ENCODE measurements at places on chromosomes 1 and 21.
A peak's percentile ranks its signal among the peaks of the same experiment; 100 is the strongest.

- DNase-seq, result no peak
These were observed 1.8 kb upstream of the PTTG1IP start for GRCh38 chr21:44875316-44875700.

- no peak for DNase-seq
These were observed 12.5 kb upstream of the SPATC1L start for GRCh38 chr21:46196733-46197132.

GRCh38 chr1:173383351-173383750 lies 93.8 kb upstream of the PRDX6 start:
- no peak for DNase-seq

- DNase-seq, result no peak
These were observed 226.2 kb upstream of the IRF2BP2 start for GRCh38 chr1:234836045-234836681.

DNA sequence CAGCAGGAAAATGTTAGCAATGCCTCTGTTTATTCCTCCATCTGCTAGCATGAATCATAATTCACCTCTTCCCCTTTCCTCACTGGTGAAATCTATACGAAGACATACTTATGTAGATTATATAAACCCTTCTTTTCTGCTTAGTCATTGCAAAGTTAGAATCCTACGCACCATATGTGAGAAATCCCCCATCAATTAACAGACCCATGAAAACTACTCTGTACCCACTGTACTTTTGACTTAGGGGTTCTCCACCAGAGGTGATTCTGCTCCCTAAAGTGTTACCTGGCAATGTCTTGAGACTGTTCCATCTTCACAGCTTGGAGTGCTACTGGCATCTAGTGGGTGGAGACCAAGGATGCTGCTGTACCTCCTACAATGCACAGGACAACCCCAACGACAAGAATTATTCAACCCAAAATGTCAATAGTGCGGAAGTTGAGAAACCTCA lies 49.6 kb upstream of the KCTD3 start:
- DNase-seq, result no peak

- DNase-seq, result no peak
These were observed 98.3 kb downstream of the ABCA4 start for GRCh38 chr1:94022471-94023189.

- no peak for DNase-seq
These were observed 17.0 kb downstream of the CAMK1G start for GRCh38 chr1:209600541-209600940.

- no peak for DNase-seq
These were observed 82.3 kb downstream of the ADSS2 start for GRCh38 chr1:244369256-244370057.

DNA sequence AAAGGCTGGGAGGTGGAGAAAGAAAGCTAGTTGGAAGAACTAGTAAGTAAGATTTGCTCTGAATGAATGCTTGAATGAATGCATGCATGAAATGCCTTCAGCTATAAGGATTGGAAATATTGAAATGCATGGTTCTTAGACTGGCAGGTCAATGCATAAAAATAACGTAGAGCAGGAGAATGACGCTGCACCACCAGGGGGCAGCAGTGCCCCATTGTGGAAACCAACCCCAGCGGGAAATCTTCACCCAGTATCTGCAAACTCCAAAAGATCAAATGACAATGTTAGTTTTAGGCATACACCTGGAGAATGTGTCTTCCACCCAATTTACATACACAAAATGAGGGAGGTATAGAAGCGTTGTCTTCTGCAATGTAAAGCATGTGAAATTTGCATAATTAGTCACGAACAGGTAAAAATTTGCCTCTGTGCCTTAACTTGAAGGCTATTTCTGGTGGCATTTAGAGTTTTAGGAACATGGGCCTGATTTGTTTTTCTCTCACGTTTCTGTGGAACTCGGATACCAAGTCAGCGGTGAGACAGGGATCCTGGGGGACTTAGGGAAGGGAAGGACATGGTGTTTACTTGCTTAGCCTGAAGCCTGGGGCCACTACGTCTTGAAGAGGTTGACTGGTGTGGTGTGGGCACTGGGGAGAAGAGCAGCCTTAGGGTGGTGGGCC lies 78.6 kb downstream of the HHAT start:
- no peak for DNase-seq

DNA sequence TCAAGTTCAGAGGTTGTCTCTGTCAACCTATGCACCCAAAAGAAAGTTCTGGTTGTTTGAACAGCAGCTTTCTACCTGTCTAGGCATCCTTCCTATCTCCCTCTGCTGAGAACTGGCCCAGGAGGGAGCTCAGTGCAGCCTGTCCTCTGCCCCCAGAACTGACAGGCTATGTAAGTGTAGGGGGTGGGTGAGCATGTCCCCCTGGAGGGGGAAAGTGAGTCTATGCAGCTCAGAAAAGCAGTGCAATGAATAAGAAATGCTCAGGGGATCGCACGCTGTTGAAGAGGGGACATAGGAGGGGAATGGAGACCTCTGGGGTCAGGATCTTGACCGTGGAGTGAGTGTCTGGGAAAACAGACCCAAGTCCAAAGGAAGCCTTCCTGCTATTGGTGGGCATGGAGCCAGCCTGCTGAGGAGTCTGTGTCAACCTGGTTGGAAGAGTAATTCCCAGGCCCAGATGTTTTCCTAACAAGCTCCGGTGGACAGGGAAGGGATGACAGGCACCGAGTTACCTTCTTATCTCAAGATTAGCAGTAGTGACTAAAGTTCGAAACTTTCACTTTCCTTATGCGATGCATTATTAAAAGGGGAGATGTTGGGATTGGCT lies 26.1 kb upstream of the FHAD1 start:
- no peak for DNase-seq

DNA sequence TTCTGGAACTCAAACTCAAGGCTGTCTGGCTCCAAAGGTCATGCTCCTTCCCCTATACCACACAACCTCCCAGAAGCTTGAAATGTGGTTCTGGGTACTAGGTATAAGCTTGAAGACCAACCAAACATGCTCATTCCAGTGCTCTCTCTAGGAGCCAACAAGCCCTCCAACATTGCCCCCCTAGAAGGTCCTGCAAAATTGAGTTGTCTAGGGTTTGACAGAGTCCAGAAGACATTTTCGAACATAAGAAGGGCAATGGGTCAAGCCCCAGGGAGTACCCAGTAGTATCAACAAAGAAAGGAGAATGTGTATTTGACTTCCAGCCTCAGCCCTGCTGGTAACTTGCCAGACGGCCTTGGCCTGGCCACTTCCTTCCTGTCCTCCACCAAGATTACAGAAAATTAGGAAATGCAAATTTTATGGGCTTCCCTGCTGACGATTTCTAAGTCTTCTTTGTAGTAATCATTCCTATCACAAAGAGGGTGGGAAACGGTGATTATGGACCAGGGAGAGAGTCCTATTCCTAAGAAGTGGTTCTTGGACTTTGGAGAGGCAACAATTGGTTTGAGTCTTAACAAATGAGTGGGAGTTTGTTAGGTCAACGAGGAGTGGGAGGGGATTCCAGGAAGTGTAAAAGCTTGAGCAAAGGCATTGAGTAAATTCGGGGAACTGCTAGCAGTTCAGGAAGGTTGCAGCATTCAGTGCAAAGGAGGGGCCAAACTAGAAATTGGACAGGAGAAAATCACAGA lies 18.7 kb upstream of the SLAMF1 start:
- DNase-seq, result no peak

GRCh38 chr21:40516335-40516734 lies 330.6 kb downstream of the DSCAM start:
- no peak for DNase-seq

GRCh38 chr1:178491721-178492120 lies 5.0 kb downstream of the CLEC20A start:
- no peak for DNase-seq

DNA sequence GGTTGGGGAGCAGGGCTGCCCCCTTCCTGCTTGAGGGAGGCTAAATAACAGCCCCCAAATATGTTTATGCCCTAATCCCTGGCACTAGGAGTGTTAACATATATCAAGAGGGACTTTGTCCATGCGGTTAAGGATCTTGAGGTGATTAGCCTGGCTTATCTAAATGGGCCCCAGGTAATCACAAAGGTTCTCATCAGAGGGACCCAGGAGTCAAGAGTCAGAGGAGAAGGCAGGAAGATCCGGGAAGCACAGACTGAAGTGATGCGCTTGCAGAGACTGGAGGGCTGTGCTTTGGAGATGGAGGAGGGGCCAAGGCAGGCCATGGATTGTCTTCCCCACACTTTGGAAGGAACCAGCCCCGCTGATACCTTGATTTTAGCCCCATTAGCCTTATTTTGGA lies 86.4 kb downstream of the IER5 start:
- DNase-seq, result no peak

GRCh38 chr1:207747627-207748492 lies 4.0 kb upstream of the CD46 start:
- no peak for DNase-seq

DNA sequence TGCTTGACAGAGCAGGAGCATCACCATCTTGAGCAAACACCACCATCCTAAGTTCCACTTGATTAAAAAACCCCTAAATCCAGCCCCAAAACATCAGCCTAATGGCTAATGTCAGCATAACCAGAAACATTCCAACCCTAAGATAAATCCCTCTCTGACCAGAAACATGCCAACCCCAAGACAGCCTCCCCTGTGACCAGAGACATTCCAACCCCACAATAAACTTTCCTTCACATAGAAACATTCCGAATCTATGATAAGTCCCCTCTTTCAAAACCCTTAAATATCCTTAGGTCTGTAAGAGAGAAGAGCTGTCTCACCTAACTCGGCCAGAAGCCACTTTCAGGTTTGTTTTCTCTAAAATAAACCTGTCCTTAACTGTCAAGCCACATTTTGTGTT lies 17.4 kb upstream of the SLC2A5 start:
- no peak for DNase-seq

DNA sequence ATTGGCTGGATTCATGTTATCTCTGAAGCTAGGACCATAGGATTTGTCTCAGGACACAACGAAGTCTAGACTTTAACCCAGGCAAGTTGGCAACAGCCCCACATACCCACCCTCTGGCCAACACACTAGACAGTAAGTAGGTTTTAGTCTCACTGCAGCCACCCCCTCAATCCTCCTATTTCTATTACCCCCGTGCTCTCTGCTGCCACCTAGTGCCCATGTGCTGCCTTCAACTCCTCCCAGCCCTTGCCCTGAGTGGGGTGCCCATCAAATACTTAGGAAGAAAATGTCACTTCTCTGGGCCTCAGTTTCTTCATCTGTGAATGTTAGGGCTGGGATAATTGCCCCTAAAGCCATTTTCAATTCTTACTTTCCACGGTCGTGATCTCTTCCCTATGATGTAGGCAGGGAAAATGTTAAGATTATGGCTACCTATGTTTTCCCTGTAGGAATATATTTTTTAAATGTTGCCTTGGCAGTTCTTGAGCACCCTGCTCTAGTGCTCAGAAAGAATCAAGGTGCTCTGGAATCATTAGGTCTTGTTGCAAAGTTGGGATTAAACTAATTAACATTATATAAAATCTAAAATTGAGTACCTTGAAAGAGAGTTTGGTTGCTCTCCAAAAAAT lies 213.0 kb downstream of the LMX1A start:
- DNase-seq, result no peak

DNA sequence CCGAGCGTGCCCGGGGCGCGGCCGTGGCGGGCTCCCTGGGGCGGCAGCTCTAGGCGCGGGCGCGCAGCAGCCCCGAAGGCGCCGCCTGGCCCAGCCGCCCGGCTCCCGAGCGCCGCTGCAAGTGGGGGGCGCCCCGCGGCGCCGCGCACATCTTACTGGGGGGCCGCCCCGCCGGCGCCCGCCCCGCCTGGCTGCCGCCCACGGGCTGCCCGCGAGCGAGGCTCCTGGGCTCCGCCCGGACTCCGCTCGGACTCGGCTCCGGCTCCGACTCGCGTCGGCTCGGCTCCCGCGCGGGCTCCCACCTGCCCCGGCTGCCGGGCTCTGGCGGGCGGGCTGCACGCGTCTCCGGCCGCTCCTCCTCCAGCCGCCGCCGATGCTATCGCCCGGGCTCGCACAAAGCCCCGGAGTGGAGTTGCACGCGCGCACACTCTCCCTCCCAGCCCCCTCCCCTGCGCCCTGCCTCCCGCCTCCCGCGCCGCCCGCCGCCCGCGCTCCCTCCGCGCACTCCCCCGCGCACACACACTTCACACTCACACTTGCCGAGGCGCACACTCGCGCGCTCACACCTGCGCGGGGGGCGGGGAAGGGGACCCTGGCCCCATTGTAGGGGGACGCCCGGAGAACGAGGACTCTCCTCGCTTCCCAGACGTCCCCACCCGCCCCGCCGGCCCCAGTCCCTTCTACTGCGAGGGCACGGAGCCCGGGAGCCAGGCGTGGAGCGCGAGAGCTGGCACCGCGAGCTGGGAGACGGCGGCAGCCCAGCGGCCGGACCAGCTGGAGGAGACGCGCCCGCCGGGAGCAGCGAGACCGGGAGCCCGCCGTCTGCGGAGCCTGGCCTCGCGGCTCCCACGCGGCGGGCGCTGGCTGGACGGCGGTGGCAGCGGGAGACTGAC lies at the start of gene GRIK3:
GRIK3 (minus strand) TSS at position 395 of the 893 bp plus-strand sequence. CDS start 407 bp downstream, outside the sequence.
- no peak for DNase-seq

- no peak for DNase-seq
These were observed 150.8 kb downstream of the ETS2 start for GRCh38 chr21:38956521-38956855.

- no peak for DNase-seq
These were observed 40.1 kb upstream of the LRRC8D start for GRCh38 chr1:89780721-89781120.

GRCh38 chr1:40199126-40199525 lies 37.9 kb downstream of the RLF start:
- DNase-seq, result no peak

DNA sequence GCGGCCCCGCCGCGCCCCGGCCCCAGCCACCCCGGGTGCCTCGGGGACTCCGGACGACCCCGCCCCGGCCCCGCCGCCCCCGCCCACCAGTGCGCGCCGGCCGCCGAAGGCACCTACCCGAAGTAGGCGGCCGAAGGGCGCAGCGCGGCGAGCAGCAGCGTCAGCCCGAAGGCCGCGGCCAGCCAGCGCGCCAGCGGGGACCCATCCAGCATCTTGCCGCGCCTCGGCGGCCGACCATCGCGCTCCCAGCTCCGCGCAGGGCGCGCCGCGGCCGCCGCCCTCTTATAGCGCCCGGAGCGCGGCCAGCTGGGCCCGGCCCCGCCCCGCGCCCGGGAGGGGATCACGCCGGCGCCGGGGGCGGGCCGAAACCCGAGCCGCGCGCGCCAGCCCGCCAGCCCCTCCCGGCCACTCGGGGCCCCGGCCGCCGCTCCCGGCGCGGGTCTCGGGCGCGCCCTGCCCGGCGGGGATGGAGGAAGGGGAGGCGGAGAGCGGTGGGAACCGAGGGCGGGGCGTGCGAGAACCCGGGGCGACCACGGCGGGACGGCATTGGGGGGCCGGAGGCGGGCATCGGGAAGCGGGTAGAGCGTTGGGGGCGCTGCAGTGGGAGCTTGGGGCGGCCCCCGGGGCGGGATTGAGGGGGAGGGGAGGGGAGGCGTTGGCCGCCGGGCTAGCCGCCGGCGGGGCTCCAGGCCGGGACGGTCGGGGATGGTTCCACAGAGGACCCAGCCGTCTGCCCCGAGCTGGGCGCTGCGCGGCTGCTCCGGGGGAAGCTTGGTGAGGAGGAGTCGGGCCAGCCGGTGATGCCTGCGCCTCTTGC lies at the start of gene WNT9A:
WNT9A (minus strand) TSS at position 257 of the 817 bp plus-strand sequence; CDS start at position 212, 45 bp downstream.
- no peak for DNase-seq

GRCh38 chr1:86914998-86915736 lies 732 bp downstream of the HS2ST1 start:
- DNase-seq, result peak; percentile 24
